ENCODE measurements at places on chromosomes 13 and 19.
A peak's percentile ranks its signal among the peaks of the same experiment; 100 is the strongest.

DNA sequence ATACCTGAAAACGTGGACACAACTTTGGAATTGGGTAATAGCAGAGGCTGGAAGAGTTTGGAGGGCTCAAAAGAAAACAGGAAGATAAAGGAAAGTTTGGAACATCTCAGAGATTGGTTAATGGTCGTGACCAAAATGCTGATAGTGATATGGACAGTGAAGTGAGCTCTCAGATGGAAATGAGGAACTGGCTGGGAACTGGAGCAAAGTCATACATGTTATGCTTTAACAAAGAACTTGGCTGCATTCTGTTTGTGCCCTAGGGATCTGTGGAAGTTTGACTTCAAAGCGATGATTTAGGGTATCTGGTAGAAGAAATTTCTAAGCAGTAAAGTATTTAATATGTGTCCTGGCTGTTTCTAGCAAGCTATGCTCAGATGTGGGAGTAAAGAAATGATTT lies 136.2 kb downstream of the DNAJC3 start:
- DNase-seq, result no peak

- DNase-seq, result no peak
These were observed 66.6 kb downstream of the COL4A1 start for GRCh38 chr13:110240352-110240751.

GRCh38 chr13:83563499-83563898 lies 318.8 kb downstream of the SLITRK1 start:
- no peak for DNase-seq

DNA sequence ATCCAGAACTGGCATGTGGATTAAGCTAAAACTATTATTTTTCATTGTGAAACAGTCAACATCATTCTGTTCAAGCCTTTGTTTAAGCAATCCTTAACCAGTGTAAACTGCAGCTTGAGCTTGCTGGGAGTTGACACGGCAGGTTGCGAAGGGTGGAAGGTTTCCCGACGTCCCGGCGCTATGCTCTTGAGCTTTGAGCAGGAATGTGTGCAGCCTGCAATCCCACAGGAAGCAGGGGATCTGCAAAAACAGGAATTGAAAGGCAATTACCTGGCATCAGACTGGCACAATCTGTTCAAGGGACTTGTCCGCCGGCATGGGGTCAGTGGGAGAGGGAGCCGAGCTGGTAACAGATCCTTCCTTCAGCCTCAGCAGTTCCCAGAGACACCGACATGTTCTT lies 586.7 kb upstream of the SGCG start:
- no peak for DNase-seq

DNA sequence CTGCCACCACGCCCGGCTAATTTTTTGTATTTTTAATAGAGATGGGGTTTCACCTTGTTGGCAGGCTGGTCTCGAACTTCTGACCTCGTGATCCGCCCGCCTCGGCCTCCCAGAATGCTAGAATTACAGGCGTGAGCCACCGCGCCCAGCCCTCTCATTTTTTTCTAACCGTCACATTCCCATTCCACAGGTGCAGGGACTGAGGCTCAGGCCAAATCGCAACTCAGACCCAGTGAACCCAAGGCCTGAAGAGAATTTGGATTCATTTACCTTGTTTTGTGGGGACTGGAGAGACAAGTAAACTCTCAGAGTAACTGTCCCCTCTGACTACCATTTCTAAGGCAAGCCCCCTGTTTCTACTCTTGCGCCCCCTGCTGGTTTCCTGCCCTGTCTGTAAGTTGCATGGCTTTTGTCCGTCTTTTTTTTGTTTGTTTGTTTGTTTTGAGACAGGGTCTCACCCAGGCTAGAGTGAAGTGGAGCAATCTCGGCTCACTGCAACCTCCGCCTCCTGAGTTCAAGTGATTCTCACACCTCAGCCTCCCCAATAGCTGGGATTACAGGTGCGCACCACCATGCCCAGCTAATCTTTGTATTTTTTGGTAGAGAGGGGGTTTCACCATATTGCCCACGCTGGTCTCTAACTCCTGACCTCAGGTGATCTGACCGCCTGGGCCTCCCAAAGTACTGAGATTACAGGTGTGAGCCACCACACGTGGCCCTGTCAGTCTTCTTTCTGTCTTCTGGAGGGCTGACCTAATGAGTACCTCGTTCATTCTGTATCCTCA lies 2.3 kb upstream of the STRN4 start:
- peak; percentile 24 for DNase-seq

GRCh38 chr19:41175801-41176777 lies 16.9 kb upstream of the CYP2S1 start:
- DNase-seq, result no peak

DNA sequence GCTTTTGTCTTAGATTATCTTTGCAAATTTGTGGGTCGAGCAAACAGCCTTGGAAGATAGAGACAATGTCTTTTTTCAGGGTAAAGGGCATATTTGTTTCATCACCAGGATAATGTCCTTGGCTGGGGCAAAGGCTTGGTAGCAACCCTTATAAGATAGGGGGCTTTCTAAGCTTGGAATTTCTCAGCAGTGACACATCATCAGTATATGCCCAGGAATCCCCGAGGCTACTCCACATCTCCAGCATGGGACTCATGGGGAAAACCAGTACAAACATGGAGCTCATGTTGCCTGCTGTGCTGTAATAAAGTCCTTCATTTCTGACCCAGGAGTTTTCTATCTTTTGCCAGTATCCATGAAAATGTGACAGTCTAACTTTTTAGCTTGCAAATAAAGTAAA lies 77.1 kb downstream of the DCLK1 start:
- no peak for DNase-seq

DNA sequence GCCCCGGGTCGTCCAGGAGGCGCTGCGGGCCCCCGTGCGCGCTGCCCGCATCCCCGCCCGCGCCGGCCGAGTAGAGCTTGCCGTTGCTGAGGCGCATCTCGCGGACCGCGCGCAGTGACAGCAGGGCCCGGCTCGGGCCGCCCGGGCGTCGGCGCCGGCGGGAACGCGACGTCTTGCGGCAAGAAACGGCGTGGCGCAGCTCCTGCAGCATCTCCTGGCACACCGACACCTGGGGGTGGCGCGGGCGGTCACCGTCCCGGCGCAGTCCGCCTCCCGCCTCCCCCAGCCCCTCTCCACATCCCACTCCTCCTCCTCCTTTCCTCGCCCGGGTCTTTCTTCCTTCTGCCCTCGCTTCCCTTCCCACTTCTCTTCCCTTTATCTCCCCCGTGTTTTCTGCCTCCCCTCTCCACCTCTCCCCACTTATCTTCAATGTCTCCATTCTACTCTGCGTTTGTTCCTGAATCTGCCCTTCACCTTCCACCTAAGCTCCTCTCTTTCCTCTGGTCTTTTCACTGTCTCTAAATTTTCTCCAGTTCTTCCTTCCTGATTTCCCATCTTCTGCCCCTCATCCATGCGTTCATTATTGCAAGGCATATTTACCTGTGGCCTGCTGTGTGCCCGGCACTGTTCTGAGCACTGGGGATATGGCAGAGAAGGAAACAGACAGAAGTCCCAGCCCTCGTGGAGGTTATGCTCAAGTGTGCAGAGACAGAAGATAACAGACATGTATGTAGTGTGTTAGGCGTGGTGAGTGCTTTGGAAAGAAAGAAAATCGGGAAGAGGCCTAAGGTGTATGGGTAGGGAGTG lies 5.2 kb upstream of the ATP1A3 start:
- DNase-seq, result peak; percentile 46

- peak; percentile 45 for DNase-seq
These were observed 903.1 kb downstream of the SLITRK6 start for GRCh38 chr13:84896128-84896527.

- DNase-seq, result no peak
These were observed 50.8 kb downstream of the DPY19L3 start for GRCh38 chr19:32456406-32456805.

DNA sequence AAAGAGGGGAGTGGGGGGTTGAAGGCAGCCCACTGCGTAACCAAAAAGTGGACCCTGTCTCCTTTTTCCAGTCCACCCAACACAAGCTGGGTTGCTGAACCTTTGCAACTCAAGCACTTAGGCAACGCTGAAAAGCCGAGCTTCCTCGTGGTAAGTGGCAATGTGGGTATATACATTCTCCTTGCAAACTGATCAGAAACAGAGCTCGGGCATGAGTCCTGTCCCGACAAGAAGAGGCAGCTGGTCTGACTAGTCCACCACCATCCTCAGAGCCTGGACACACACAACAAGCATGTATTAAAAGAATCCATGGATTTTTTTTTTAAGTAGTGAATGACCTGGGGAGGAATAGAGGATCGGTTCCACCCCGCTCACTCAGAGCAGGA lies 240.6 kb upstream of the ZNF507 start:
- DNase-seq, result no peak

GRCh38 chr13:96900986-96901385 lies 93.3 kb downstream of the OXGR1 start:
- no peak for DNase-seq

DNA sequence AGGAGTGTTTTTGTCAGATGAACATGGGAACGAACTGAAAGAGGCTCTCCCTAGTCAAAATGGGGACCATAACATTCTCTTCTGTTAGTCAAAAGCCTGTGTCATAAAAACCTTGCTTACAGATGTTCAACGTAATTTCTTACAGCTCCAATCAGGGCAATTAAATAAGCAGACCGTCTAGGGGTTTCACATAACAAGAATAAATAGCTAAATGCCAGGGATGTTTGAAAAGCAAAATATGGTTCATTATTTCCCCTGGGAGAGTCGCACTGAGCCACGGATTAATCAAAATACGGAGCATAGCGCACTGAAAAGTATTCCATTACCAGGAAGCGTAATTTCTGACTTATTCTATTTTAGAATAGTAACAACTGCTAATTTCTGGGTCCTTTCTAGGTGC lies 63.7 kb upstream of the MRI1 start:
- DNase-seq, result no peak

- DNase-seq, result no peak
These were observed 15.2 kb upstream of the CPB2 start for GRCh38 chr13:46119883-46120614.

GRCh38 chr13:74066937-74067336 lies 67.3 kb downstream of the KLF12 start:
- no peak for DNase-seq

Measured in NCI-H1417 (cell line).